ENCODE measurements at places on chromosomes 13 and 19.

- no peak for DNase-seq
Measured at GRCh38 chr13:46297361-46297811, 85.7 kb downstream of the LRRC63 start.

GRCh38 chr19:56145698-56146097 is 4.6 kb downstream of the ZNF444 start:
- DNase-seq: no peak

DNA sequence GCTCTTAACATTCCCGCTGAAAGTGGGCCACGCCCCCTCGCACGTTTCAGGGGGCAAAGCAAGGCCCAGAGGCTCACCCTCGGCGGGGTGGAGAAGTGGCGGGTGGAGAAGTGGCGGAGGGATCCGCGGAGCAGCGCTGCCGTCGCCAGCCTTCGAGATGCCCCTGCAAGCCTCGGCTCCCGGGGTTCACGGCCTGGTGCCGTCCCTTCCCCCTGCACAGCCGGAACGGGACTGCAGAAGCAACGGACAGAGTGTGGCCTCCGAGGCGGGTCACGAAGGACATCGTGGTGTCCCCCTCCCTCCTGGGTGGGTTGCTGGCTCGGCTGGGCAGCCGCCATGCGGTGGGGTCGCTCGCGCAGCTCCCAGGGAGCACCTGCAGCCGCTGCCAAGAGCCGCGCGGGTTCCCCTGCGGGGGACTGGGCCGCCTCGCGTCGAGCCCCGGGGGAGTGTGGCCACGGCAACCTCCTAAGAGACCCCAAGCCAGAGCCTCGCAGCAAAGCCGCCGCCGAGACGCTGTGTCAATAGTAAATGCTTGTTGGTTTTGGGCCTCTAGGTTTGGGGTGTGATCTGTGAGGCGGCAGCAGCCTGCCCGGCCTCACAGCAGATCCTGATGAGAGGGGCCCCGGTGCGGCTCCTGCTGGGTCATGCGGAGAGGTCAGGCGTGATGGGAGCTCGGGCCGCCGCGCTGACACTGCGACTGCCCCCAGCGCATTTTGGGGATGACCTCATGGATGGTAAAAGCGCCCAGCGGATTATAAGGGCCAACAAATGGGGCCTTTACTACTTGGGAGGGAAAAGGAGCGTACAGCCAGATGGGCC is 5.5 kb downstream of the TPGS1 start:
- peak; percentile 76 for DNase-seq

GRCh38 chr13:99231721-99232120 is 26.5 kb downstream of the GPR18 start:
- no peak for DNase-seq

Measured in H7 (cell line).